A673 (cell line): ENCODE measurements at places on chromosomes 6 and 20.

DNA sequence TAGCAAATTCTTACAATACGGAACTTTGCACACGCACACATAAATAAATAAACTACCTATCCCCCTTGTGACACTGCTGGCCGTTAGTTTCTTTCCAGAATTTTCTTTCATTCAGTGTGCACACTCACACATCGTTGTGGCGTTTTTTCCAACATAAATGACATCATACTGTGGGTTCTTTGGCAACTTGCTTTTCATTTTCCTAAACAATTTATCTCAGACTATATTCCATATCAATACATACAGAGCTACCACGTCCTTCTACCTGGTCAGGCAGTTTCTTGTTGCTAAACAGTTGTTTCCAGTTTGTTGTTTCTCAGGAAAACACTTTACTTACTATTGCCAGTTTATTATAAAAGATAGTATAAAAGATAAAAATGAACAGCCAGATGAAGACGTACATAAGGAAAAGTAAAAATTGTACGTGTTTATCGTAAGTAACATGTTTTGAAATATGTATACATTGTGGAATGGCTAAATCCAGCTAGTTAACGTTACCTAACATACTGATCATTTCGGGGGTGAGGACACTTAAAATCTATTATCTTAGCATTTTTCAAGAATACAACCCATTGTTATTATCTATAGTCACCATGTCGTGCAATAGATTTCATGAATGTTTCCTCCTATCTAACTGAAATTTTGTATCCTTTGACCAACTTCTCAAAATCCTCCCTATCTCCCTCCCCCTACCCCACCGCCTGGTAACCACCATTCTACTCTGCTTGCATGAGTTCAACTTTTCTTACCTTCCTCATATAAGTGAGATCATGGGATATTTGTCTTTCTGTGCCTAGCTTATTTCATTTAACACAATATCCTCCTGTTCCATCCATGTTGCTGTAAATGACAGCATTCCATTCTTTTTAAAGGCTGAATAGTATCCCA, 1.2 kb upstream of the TP53RK start:
- DNase-seq: no peak

DNA sequence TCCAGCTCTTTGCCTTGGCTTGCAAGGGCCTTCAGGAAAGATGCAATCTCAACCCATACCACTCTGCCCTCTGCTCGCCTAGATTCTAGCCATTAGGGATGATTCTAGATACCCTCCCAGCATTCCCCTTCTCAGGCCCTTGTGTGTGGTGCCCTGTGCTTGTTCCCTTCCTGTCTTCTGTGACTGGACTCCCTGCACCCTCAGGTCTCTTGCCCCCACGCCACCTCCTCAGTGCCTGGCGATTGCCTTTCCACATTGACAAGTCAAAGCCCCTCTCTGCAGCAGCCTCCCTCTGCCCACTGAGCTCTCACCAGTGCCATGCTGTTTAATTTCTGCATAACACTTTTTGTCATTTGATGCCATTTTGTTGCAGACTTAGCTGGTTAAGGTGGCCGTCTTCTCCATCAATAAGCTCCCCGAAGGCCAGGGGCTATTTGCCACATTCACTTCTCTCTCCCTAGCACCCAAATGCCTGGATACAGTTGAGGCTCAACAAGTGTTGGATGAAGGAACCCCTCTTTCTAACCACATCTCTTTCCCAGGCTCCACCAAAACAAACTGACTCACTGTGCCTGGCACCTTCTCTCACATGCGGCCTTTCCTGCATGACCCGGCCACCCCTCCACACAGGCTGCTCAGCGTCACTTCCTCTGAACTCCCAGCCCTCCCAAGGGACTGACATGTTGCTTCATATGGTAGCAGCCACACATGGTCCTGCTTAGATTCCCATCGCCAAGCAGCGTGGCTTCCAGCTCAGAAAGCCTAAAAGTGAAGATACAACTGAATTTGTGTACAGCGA, 4.6 kb upstream of the TXNDC5 start:
- DNase-seq: peak; percentile 40

DNA sequence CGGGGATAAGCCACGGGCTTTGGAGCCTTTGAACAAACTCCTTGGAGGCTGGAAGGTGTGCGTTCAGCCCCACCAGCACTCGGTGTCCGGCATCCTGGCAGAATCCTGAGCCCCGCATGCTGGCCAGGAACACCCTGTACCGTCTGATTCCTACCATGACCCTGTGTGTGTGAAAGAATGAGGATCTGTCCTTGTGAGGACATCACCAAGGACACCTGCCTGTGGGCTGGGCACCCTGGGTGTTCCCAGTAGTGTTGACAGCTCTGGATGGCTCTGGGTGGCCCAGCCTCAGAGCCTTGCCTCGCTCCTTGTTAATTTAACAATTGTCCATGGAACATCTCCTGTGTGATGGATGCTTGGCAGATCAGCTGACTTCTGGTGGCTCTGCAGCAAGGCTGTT, 234.3 kb downstream of the QKI start:
- no peak for DNase-seq

DNA sequence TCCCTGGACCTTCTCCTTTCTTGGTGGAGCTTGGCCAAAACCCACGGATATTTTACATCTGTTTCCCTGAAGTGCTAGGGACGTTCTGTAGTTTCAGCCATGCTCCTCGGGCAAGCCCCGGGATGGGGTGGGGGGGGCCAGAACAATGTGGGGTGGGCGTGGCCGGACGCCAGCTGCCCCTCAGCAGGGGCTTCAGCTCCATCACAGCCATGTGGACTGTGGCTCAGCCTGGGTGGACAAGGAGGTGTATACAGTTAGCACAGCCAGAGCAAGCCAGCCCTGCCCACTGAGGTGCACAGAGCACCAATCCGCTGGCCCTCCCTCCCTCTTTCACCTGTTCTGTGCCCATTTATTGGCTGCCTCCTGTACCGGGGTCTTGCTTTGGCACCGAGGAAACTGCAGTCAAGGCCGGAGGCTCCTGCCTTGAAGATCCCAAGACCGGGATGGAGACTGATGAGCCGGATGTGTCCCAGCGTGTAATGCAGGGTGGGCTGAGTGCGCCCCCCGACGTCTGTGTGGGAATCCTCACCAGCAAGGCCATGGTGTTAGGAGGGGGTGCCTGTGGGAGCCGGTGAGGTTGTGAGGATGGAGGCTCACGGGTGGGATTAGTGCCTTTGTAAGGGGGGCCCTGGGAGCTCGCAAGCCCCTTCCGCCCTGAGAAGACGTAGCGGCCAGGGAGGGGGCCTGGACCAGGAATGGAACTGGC, 28.0 kb downstream of the FRMD1 start:
- peak; percentile 37 for DNase-seq
